ENCODE measurements at places on chromosomes 1 and 21. TPM values are rescaled to one million over a fixed set of nuclear protein-coding genes. Genes with fewer than 3 reads are reported as not detected.

Gene PALMD
- 6.0 TPM for total RNA-seq

Gene KCNA2
- total RNA-seq, result not detected

Gene SPTA1
- 1.2 TPM for total RNA-seq

GRCh38 chr1:20885121-20885520 is 98.0 kb upstream of the HP1BP3 start:
- DNase-seq, result no peak

DNA sequence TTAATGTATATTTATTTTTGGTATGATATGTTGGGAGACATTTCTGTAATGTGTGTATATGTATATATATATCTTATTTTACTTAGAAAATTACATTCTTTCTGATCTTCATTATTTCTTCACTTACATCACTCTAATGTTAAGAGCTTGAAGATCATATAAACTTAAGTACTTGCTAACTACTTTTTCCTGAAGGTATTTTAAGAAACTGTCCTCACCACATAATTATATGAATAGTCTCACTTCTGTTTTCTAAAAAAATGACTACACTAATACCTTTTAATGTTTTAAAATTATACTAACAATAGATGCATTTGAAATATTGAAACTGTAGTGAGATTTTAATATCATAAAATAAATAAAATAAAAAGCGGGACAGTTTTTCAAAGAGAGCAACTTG is 377.1 kb downstream of the LRRIQ3 start:
- no peak for DNase-seq

All from fibroblast of the aortic adventitia (primary cell).